ENCODE measurements at places on chromosomes 3 and 15.

- no peak for DNase-seq
These were observed 14.8 kb upstream of the P2RY14 start for GRCh38 chr3:151293127-151293526.

GRCh38 chr3:988785-989184 lies 104.0 kb upstream of the CNTN6 start:
- no peak for DNase-seq

DNA sequence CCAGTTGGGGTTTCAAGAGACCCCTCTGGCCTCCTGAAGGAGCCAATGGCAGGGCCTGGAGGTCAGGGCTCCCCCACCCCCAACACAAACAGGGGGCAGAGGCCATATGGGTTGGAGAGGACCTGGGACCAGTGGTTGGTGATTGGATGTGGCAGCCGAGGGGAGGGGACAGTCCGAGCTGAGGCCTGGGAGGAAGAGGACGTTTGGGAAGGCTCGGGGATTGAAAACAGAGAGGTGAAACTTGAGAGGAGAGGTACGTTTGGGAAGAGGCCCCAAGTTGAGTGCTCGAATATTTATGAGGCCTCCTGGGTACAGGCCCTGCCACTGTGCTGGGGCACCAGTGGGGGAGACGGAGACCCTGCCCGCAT lies 53.7 kb downstream of the DNAJB8 start:
- DNase-seq = no peak

GRCh38 chr3:184764191-184764590 lies 47.8 kb upstream of the VPS8 start:
- DNase-seq = no peak

GRCh38 chr15:61205346-61205921 lies 23.7 kb downstream of the RORA start:
- DNase-seq = peak; percentile 26

DNA sequence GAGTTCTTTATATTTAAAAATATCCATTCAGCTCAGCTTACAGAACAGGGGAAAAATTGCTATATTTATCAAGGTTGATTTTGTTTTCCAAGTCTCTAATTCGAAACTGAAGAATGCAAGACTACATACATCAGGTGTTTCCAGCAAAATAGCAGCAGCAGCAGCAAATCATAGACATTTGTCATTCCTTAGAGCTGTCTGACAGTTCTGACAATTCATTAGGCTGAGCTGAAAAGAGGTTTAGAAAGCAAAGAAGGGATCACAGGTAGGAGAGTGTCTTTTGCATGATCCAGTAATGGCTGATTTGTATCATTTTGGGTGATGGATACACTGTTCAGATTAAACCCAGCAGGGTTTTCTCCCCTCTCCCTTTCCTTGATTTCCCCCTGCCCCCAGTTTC lies 545.7 kb downstream of the MCTP2 start:
- DNase-seq = no peak

GRCh38 chr15:85642693-85643066 lies 152.0 kb downstream of the KLHL25 start:
- DNase-seq = no peak

GRCh38 chr15:62125773-62126172 lies 39.3 kb downstream of the C2CD4B start:
- DNase-seq = no peak

DNA sequence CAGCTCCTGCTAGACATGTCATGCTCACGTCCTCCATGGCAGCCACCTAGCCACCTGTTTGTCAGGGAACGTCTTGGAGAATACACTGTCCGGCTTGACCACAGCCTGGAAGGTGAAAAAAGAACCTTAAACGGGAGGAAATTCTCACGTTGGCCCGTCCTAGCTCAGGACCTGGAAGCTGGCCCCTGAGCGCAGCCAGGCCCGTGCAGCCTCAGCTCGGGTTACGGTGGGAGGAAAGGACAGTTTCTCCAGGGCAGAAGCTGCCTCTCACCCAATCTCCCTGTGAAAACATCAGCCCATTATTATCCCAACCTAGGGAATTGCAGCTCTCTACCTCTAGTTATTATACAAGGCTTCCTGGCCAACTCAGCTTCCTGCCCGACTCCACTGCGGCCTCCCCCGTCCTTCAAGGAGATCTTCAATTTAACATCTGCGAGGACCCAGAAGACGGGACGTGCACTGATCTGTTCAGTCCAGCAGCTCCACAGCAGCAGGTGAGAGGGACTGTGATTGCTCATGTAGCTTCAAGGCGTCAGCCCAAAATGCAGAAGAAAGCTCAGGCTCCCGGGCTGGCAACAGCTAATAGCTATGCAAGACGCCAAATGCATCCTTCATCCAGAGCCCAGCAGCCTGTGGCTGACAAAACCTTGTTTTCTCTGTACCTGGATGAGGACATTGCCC lies 84.7 kb downstream of the ADAMTS17 start:
- DNase-seq = no peak

DNA sequence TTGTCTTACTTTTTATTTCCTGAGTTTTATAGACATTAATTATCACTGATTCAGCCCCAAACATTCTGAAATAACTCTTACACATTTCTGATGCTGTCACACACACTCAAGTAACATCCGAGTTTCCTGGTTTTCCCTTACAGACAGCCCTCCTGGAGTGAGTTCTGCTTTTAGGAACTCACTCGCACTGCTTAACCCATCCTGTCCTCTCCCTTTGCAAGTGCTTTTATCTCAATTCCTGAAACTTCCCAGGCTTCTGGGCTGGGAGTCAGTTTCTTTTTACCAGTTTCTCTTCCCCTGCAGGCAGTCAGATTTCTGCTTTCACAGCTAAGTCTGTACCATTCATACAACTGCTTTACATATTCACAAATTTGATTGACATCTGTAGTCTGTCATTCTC lies 15.6 kb upstream of the SH3GL3 start:
- DNase-seq = no peak

DNA sequence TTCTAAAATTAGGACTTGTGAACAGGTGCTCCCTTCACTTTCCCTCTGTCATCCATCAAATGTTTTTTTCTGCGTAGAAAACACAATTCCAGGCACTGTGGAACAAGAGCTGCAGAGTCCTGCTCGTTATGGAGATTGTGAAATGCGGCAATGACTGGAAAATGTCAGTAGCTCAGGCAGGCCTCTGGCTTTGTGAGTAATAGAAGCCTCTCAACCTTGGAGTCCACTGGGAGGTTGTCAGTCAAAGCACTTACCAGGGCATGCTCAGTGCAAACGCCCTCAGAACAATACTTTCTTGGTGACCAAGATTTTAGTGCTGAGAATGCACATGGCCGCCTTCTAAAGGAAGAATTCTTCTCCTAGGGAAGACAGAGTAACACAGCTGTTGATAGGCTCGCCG lies 26.7 kb upstream of the MED12L start:
- no peak for DNase-seq

GRCh38 chr15:57611938-57612337 lies 20.2 kb downstream of the MYZAP start:
- DNase-seq = no peak

- no peak for DNase-seq
These were observed 164.4 kb downstream of the GHSR start for GRCh38 chr3:172283841-172284357.

DNA sequence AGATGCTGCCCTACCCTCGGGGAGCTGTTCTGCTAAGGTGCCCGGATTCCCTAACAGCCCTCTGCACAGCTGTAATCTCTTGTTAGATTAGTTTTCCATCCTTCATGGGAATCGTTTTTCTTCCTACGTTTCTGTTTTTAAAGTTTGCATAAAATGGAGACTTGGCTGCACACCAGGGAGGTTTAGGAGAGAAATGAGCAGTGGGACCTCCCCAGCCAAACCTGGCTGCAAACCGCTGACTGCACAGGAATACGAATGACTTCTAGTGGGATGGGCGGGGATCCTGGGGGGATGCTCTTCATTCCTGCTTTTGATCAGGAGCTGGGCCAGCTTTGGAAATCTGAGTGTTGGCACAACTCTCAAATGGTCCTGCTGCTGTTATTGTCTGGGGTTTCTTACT lies 77.5 kb downstream of the THSD4 start:
- no peak for DNase-seq

GRCh38 chr15:55909036-55909811 lies 84.2 kb downstream of the NEDD4 start:
- no peak for DNase-seq

DNA sequence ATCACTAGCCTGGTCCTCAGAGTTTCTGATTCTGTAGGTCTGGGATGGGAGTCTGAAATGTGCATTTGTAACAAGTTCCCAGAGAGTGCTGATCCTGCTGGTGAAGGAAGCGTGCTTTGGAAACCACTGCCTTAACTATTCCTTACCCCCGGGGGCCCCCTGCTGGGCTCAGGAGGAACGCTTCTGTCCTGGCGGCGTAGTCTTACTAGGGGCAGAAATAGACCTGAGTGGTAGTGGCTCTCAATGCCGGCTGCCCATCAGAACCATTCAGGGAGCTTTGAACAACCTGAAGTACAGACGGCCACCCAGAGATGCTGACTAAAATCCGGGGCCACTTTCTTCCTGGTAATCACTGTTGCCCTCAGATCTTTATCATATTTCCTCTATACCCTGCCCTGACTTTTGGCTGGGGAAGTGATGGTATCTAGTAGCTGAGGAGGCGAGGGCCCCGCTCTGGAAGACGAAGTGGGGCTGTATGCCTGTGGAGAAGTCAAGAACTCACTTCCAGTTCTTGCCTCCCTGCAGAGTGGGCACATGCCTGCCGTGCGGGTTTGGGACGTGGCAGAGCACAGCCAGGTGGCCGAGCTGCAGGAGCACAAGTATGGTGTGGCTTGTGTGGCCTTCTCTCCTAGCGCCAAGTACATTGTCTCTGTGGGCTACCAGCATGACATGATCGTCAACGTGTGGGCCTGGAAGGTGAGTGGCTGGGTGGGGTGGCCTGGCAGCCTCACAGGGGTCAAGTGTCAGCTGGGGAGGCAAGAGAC lies 16.3 kb upstream of the JMJD7 start:
- peak; percentile 88 for DNase-seq

DNA sequence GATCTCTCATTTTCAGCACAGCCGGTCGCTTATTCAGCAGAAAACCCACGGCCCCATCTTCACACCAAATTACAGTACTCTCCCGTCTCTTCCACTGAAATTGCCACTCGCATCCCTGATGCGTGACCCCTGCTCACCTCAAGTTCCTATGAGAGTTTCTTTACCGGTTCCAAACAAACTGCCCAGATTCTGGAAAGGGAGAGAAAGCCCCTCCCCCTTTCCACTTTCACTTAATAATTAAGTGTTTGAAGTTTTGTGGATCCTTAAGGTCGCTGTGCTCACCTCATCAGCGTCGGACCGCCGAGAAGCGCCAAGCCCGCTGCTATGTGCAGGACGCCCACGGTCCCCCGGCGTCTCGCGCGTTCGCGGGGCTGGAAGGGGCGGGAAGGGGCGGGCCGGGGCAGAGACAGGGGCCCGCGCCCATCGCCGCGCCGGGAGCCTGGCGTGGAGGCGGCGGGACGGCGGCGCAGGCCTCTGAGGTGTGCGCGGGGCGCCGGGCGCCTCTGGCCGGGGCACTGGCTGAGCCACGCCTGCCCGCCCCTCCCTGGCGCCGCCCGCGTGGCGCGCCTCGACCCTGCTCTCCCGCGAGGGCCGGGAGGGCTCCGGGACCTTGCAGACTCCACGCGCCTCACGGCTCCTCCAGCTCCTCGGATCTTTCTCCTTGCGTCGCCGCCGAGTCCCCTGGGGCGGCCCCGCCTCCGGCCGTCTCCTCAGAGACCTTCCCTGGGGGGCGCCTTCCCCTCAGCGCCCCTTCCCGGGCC lies at the start of gene GPR156:
GPR156 (minus strand) TSS at position 476 of the 761 bp plus-strand sequence. CDS start 41,124 bp downstream, outside the sequence.
- peak; percentile 42 for DNase-seq

GRCh38 chr3:126300761-126301481 lies 56.3 kb downstream of the KLF15 start:
- DNase-seq = peak; percentile 76

DNA sequence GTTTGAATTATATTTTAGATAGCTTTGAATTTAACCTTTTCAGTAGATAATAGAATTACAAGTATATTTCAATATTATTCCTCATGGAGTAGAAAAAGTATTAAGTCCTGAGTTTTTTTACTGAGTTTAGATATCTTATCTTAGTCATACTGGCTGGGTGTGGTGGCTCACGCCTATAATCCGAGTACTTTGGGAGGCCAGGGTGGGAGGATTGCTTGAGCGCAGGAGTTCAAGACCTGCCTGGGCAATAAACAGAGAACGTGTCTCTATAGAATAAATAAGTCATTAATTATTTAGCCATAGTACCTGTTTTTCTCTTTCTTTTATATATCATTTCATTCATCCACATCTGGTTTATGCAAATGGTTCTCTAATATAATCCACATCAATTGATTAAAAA lies 9.9 kb downstream of the RAP2B start:
- DNase-seq = no peak

GRCh38 chr3:134650431-134651346 lies at the start of gene KY:
KY (minus strand) TSS chr3:134651022; CDS start chr3:134650960, 62 bp downstream.
- DNase-seq = peak; percentile 77

DNA sequence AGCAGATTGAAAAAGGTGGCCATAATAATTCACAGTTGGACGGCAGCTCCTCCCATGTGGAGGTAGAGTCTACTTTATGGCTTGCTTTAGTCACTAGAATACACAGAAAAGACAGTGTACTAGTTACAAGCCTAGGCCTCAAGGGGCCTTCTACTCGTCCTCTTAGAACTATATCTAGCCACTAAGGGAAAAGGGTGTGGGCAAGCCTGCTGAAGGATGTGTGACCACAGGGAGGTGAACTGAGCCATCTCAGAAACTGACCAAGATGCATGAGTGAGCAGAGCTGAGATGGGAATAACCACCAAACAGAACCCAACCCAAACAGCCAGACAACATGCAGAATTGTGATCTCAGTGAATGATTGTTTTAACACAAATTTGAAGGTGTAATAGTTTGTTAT lies 335.6 kb upstream of the LMCD1 start:
- DNase-seq = no peak

GRCh38 chr3:57206423-57206822 lies 6.6 kb upstream of the HESX1 start:
- no peak for DNase-seq

DNA sequence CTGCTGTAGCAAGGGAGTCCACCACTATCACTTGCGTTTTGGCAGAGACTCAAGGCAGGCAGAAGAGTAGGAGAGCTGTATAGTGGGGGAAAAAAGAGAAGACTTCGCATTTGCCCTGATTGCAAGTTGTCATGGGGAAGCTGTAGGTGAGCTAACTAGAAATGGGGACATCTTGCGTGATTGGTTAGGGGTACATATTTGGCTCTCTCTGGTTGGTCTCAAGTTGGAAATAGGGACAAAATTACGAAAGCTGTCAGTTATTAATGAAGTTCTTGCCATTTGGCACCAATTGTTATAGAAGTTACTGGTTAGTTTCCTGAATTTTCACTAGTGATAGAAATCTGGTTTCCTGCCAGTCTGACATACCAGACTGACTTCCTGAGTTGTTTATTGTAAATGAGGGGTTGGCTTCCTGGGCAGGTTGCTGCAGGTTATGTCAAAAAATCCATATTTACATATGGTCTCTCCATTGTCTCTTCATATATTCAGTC lies 8.2 kb upstream of the SENP7 start:
- DNase-seq = no peak

GRCh38 chr3:69011096-69011730 lies 2.3 kb downstream of the EOGT start:
- no peak for DNase-seq

DNA sequence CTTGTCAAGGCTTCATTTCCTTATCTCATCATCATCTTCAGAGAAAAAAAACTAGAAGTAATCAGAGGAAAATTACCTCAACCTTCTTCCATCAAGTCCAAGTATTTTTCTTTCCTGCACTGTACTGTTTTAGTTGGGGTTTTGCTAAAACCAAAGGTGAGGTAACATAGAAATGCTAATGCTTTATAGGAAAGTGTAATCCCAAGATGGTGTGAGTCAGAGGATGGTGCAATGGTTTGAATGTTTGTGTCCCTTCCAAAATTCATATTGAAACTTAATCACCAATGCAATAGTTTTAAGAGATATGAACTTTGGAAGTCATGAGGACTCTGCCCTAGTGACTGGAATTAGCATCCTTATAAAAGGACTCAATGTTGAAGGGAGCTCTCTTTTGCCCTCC lies 79.5 kb downstream of the KBTBD8 start:
- DNase-seq = no peak
